Glomerular endothelial cell (primary cell): ENCODE measurements at places on chromosomes 2 and 18. TPM values are rescaled to one million over a fixed set of nuclear protein-coding genes. Genes with fewer than 3 reads are reported as not detected.

DNA sequence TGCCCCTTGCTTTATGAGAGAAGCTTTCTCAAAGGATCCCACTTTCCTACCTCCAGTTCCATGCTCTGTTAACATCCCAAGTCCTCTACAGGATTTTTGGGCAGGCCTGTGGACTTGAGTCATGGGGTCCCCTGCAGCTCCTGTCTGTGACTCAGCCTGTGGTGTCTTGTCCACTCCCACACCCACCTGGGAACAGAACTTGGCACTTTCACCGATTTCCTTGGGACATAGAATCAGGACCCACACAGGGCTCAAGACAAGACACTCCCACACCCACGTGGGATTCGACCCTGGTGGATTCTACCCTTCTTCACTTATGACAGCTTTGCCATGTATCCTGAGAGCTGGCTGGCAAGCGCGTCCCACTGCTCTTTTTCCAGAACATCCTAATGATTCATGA is 30.7 kb upstream of the HDAC4 start:
- DNase-seq, result no peak

DNA sequence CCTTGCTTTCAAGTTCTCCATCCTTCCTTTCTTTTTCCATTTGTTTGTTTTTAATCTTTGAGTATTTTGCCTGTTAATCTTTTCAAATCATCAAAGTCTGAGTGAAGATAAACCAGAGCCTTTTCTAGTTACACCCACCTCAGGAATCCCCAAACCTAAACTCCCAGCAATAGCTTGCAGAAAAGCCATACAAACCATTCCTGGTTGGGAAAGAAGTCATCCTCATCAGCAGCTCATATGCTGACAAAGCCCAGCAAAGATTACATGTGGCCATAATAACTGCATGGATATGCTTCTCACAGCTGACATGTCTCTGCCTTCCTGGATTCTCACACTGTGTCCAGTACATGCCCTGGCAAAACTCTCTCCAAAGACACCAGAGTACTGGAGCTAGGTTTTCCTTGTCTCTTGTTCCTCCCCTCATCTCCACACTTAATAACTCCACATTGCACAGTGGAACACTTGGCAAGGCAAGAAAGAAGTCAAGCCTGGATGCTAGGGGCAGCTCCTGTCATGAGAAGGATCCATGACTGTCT is 126.4 kb upstream of the TLK1 start:
- DNase-seq, result no peak

The CCDC142 gene
- 12.5 and 19.3 TPM in 2 replicates for total RNA-seq

The FAM237A gene
- not detected in 2 replicates for total RNA-seq

The CFC1 gene
- not detected in 2 replicates for total RNA-seq

DNA sequence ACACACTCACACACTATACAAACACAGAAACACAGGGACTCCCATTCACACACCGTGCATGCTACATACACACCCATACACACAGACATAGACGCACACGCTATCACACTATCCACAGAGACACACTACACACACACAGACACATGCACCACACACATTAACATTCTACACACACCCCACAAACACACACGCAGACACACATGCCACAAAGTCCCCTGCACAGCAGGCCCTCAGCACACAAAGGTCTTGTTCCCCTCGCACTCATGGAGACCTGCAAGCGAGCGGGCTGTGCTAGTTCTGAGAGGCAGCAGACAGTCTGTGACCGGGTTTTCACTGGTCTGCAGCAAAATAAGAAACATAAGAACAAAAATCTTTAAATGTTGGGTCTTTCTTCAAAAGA is 429.6 kb upstream of the SALL3 start:
- no peak for DNase-seq

DNA sequence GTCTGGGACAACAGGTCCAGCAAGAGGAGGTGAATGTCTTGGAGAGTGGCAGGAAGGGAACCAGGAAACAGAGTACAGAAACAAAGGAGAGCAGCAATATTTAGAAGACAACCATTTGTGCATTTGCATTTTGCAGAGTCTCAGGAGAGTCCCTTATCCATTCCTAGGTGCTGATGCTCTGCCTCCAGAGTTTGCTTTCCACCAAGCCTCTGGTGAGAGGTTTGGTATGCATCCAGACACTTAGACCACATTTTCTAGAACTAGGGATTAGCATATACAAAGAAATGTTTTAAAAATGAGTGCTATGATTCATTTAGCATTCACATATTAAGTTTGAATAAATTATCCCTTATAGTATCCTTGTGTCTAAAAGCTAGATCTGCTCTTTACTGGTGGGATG is 18.5 kb upstream of the LRATD1 start:
- DNase-seq, result no peak

- no peak for DNase-seq
These were observed 133.8 kb downstream of the EIPR1 start for GRCh38 chr2:3243804-3244203.

DNA sequence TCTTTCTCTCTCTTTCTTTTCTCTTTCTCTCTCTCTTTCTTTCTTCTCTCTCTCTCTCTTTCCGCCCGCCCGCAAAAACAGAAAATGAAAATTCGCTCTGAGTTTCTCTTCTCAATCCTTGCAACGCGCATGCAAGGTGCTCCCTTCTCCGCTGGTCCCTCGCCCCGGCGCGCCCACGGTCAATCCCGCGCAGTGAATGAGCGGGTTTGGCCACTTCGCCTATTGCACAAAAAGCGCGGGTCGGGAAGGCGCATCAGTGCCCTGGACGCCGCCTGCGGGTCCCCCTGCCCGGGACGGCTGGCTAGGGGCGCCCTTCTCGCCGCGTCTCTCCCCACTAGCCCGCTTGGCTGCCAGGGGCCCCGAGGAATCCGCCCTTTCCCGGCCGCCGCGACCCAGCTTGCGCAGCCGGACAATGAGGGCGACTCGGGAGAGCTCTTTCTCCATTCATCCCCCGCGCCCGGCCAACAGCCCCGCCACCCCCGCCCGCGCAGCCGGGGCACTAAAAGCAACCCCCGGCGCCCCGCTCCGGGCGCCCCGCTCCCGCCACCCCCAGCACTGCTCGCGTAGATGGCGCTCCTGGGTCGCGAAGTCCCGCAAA is 706 bp downstream of the LAMA1 start:
- no peak for DNase-seq

The HOXD4 gene
- total RNA-seq, result 5.5 and 12.4 TPM in 2 replicates

DNA sequence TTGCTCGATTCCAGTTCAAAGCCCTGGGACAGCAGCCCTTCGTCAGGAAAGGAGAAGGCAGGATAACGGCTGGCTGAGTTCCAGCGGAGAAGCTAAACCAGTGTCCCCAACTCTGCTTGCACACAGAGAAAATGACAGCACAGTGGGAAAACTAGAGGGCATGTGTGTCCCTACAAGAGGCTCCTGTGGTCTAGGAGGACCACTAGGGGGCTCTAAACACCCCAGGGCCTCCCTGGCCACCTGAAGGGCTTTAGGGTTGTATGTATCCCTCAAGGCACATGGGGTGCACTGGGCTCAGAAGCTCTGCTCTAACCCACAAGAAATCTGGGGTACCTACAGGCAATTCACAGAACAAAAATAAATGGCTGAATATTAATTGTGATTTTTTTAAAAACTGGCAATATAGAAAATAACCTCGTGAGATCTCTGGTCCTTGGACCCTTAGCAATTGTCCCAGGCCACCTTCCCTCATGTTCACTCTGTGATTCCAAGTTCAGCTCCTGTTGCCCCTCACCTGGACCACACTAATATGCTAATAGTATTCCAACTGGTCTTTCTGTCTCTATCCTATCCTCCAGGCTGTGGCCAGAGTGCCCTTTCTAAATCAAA is 17.5 kb downstream of the STAT1 start:
- no peak for DNase-seq

The SLC11A1 gene
- 0.05 TPM in 1 of 2 replicates, not detected in the other for total RNA-seq

The GCG gene
- total RNA-seq, result not detected in 2 replicates

DNA sequence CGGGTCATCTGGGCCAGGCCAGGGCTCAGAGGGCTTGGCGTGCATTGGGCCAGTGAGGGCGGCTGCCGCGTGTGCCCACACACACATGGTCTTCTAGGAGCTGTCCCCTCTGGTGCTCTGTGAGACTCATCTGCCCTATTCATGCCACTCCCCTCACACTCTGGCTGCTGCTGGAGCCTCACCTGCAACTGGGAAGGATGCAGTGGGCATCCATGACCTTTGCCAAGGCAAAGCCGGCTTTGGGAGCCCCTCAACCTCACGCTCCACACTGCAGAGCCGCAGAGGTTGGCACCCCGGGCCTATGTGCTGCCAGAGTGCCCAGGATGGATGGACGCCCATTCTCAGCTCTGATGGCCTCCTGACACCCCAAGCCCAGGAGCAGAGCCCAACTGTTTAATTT is 330.2 kb upstream of the SALL3 start:
- no peak for DNase-seq

- no peak for DNase-seq
These were observed 1144.1 kb downstream of the CNTNAP5 start for GRCh38 chr2:125169022-125169763.

The CELF4 gene
- total RNA-seq, result not detected in 2 replicates

- DNase-seq, result no peak
These were observed 205.9 kb downstream of the SNTG2 start for GRCh38 chr2:1156531-1156930.

- DNase-seq, result no peak
These were observed 39.7 kb downstream of the RFX8 start for GRCh38 chr2:101435001-101435862.

- DNase-seq, result no peak
These were observed 286.4 kb upstream of the LRRTM4 start for GRCh38 chr2:77808599-77808998.

The VIL1 gene
- not detected in 2 replicates for total RNA-seq

GRCh38 chr2:181673173-181673572 is 7.1 kb downstream of the NEUROD1 start:
- DNase-seq, result no peak

The VAMP8 gene
- total RNA-seq, result 14.1 and 20.5 TPM in 2 replicates

The ZC3H6 gene
- 2.5 and 3.2 TPM in 2 replicates for total RNA-seq

The PRKD3 gene
- 42.6 and 60.3 TPM in 2 replicates for total RNA-seq

DNA sequence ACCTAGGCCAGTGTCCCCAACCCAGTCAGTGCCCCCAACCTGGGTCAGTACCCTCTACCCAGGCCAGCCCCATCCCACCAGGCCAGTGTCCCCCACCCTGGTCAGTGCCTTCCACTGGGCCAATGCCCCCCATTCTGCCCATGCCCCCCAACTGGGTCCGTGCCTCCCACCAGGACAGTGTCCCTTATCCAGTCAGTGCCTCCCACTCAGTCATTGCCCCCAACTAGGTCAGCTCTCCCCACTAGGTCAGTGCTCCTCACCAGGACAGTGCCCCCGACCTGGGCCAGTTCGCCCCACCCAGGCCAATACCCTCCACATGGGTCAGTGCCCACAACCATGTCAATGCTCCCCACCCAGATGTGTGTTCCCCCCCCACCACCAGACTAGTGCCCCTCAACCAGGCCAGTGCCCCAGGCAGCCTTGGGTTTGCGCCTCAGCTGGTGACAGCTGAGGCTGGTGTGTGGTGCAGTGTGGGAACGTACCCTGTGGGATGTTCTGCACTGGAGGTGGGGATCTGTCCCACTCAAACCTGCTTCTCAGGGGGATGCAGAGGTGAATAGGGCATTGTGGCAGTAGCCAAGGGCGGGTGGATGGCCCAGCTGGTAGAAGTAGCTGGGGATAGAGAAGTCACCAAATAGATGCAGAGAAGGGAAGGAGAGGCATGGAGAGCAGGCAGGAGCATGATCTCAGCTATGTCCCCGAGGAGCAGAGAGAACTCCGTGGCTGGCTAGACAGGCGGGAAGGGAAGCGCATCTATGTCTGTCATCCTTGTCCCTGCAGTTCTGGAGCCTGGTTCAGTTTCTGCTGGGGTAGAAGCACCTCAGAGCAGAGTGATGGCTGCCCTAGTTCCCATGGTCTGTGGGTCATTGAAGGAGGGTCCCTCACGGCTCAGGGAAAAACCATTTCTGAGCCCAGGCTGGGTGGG is 168.8 kb downstream of the SH3RF3 start:
- no peak for DNase-seq

The SLC30A3 gene
- 5.9 and 6.5 TPM in 2 replicates for total RNA-seq

The CCBE1 gene
- total RNA-seq, result 9.0 and 9.5 TPM in 2 replicates

The DAW1 gene
- 0.58 TPM in 1 of 2 replicates, not detected in the other for total RNA-seq

DNA sequence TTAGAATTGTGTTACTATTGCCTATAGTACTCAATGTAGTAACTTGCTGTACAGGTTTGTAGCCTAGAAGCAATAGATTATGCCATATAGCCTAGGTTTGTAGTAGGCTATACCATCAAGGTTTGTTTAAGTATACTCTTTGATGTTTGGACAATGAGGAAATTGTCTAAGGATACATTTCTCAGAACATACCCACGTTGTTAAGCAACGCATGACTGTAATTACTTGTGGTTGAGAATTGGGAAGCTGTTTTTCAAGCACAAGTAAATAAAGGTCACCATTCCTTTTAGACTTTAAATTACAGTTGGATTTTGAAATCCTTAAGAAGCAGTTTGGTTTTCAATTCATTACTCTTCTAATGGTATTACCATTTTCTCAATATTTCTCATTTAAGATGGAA is 89.8 kb upstream of the KCNH7 start:
- DNase-seq, result no peak

The HRH4 gene
- total RNA-seq, result not detected in 2 replicates

DNA sequence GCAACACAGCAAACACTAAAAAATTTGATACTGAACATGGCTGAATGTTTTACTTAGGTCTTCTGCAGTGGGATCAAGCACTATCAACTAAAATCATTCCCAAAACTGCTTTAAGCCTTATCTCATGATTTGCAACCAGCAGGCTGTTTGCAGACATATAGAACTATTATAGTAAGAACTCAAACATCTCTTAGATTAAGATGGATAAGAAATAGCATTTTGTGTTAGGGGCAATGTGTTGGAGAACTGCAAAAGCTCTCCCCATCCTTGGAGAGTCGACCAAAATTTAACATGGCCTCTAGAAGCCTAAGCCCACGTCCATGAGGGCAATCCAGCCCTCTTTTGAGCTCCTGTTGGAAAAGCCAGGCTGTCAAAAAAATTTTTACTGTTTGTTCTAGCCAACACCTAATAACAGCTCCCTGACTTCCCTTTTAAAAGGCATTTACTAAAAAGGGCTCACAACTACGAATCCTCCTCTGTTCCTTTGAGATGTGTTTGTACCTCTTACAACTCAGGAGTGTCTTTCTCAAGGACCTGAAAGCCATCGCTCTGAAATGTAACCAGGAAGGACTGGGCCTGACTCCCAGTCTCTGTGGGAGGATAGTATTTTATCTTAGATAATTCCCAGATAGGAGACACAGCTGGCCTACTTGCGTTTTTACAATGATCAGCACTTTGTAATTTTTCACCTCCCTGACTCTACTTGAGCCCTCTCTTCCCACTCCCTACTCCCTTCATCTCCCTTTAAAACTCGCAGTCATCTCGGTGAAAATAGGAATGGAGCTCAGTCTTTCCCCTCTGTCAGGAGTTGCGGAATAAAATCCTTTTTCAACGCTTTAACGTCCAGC is 1.4 kb downstream of the KRCC1 start:
- DNase-seq, result no peak

GRCh38 chr2:33529771-33530481 is 53.5 kb downstream of the RASGRP3 start:
- no peak for DNase-seq

GRCh38 chr2:169362894-169363559 is 693 bp upstream of the LRP2 start:
- no peak for DNase-seq

The PLCL1 gene
- total RNA-seq, result 5.0 and 5.3 TPM in 2 replicates

- DNase-seq, result no peak
These were observed 308.5 kb downstream of the TNS1 start for GRCh38 chr2:217694291-217694690.

- no peak for DNase-seq
These were observed 14.9 kb upstream of the IL1RL1 start for GRCh38 chr2:102296449-102296848.

GRCh38 chr2:226489775-226490541 is 309.7 kb downstream of the IRS1 start:
- DNase-seq, result no peak

The DYNAP gene
- not detected in 2 replicates for total RNA-seq
